Progenitor cell of endocrine pancreas (in vitro differentiated cells): ENCODE measurements at places on chromosomes 16 and 17. TPM values are rescaled to one million over a fixed set of nuclear protein-coding genes. Genes with fewer than 3 reads are reported as not detected.

The CDH8 gene
- total RNA-seq: 3.1 and 5.4 TPM in 2 replicates

The CSH1 gene
- not detected in 2 replicates for total RNA-seq

The ST6GALNAC2 gene
- 0.62 and 1.2 TPM in 2 replicates for total RNA-seq

The STARD3 gene
- total RNA-seq: 57.0 and 62.5 TPM in 2 replicates

The GRB7 gene
- total RNA-seq: 28.8 and 29.9 TPM in 2 replicates

The CYB561 gene
- 34.5 and 37.3 TPM in 2 replicates for total RNA-seq

The MYH13 gene
- total RNA-seq: not detected in 2 replicates

The SEPTIN12 gene
- 0.78 TPM in 1 of 2 replicates, not detected in the other for total RNA-seq

DNA sequence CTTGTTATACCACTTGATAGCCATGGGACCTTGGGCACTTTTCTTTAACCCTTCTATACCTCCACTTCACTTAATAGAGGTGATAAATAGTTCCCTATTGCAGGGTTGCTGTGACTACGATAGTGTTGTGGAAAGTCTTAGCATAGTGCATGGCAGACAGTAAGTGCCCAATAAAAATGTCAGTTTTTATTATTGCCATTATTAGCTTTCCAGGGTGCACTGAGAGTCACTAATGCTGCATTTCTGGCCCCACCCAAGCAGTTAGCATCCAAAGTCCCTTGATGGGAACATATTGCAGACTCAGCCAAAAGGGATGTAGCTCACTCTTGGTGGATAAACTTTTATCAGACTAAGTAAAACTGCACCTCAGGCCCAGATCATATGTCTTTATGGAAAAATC, 41.5 kb upstream of the TEKT3 start:
- DNase-seq: no peak

DNA sequence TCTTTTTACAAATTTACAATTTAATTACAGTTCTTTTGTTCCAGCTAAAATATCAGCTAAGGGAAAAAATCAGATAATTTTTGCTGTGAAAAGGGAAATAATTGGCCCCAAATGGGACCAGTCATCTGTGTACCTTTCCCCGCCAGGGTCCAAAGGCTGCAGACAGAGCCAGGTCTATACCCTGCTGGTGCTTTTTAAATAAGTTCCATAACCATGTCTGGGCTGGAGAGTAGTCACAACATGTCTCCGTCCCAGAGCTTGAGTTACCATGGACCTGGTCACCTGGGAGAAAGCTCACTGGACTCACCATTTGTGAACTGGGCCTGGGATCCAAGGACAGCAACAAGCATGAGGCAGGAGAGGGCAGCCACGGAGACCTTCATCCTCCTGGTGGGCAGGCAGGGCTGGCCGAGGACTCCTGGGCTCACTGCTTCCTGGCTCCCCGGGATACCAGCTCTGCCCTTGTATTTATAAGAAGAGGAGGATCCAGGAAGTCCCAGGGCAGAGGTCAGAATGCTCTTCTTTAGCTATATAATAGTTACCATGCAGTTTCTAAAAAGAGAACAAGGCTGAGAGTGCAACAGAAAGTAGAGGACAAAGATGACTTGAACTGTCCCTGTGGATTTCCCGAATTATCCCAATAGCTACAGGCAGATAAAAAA, at the start of gene CCL15:
TSS of gene CCL15 (minus strand) at position 444 of the 662 bp plus-strand sequence. CDS start at position 383, 61 bp downstream.
- DNase-seq: no peak

- DNase-seq: no peak
These were observed 1293.2 kb upstream of the GOT2 start for GRCh38 chr16:60027351-60027750.

DNA sequence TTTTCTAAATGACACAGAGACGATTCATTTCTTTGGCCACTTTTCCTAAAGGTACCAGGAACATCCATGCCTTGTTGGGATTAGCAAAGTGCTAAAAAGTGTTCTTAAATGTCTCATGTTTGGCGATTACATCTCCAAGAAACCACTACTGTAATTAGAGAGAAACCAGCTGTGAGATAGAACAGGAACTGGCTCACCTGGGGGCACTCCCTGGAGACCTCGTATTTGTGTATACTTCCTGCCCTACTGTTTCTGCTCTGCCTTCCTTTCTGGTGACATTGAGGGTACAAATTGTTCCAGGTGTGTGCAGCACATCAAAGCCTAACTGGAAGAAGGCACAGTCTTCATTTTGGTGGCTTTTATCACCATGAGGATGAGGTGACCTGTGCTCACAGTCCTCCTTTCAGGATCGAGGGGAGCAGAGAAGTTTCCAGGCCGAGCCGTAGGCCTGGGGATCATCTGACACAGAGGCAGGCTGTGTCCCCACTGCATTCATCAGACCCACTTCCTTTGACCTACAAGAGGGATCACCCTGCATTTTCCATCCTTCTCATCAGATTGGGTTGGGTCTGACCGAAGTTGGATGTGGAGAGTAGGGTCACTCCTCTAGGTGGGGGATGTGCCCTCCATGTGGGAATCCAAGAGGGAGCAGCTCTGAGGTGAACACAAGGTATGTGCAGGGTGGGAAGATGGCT, 23.7 kb downstream of the CCL4 start:
- DNase-seq: no peak

GRCh38 chr17:37608351-37609169, 658 bp downstream of the SYNRG start:
- DNase-seq: peak; percentile 64

DNA sequence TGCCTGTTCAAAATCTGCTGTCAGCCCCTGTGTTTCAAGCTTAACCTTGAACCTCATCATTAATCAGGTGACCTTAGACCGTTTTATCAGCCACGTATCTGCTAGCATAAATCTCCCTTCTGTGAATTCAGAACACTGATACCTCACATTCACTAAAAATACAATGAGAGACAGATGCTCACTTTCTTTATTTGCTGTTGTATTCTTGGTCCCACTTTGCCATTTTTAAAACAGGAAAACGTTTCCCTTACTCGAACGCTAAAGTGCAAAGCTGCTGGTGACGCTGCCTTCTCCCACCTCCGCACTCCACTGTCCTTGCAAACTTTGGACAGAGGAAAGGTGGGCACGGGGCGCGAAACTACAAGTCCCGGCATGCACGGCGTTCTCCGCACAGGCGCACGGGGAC, 220 bp upstream of the ARHGAP44 start:
- no peak for DNase-seq

DNA sequence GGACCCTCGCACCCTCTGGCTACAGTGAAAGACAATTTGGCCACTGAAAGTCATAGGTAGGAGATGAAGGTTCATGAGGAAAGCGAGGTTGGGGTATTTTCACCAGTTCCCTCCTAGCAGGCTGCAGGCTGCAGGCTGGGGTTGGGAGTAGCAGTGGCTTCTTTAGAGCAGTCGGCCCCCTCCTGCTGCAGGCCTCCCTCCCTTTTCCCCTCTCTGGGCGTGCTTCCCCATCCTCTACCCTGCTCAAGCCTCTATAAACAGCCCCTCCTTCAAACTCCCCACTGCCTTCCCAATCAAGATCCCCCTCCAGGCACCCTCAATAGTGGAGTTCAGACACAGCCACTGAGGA, 41.8 kb downstream of the GAS7 start:
- DNase-seq: no peak

DNA sequence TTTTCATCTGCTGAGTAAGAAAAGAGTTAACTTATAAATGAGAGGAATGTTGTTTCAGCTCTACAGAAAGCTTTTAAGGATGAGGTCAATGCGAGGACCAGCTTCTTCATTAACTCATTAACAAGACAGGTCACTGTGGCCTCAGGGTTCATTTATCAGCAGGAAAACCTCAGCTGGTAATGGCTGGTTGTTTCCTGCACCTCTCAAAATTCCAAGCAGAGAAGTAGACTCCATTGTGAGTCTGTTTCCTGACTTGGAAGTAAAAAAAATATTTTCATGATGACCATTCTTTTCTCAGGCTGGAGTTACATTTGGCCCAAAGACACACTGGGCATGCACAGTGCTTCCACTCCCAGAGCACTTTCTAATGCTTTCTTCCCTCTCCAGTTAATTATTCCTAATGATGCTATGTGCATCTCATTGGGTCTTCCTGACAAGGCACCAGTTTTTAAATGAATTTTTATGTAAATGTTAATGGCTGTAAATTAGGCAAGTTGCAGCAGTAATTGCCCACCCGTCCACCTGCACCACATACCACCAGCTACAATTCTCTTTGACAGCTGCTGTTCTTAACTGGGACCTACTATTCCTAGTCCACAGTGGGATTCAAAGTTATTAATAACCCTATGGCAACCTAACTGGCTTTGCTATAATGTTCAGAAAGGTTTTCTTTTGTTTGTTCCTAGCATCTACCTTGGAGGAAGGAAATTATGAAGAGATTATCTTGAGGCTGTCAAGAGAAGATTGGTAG, 89.5 kb upstream of the BCAR1 start:
- no peak for DNase-seq

DNA sequence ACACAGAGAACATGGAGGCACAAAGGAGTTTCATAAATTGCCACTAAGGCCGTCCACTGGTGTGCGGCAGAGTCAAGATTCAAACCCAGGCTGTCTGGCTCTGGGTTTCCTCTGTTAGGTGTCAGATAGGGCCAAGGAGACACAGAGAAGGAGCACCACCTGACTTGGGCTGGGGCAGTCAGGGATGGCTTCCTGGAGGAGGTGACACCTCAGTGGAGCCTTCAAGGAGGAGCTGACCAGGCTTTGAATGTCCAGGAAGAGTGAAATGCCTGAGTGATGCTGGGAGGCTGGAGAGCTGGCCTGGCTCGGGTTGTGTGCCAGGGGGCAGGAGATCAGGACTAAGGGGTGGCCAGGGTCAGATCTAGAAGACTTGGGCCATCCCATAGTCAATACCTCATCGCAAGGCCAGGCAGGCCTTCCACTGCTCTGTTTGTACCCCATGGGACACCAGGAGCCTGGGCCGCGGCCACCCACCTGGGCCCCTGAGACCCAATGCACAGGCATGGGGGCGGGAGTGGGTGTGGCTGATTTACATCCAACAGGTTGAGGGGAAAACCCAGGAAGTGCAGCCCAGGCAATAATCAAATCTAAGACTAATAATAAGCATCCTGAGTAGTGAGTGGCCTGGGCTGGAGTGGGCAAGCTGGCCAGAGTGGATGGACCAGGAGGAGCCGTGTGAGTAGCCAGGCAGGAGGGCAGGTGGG, 73.7 kb downstream of the USP22 start:
- DNase-seq: no peak

- no peak for DNase-seq
These were observed 8.2 kb downstream of the RHBDF2 start for GRCh38 chr17:76492989-76493501.

- no peak for DNase-seq
These were observed 25.7 kb downstream of the MRC2 start for GRCh38 chr17:62653002-62653825.

- peak; percentile 10 for DNase-seq
These were observed 4.9 kb upstream of the ACTG1 start for GRCh38 chr17:81517339-81518112.

DNA sequence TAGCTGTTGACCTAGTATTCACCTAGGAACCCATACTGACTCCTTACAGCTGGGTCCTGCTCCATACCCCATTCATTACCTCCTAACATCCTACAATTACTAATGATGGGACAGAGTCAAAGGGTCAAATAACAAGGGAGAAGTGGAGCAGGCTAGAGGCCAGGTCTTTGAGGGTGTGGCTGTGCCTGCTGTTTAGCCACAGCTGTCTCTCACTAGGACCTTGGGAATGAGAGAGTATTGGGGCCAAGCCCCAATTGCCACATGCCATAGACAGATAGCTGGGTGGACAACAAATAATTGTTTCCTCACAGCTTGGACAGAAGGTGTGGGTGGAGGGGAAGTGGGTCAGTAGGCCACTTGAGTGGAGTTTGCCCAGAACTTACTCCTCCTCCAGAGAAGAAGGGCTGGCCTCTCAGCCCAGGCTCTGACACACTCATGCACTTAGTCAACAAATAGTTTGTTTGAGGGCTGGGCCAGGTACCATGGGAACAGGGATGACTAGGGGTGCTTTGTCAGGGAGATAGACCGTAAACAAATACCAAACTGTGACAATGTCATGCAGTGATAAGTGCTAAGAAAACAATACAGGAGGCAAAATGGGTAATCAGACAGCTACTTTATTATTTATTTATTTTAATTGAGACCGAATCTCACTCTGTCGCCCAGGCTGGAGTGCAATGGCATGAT, 10.2 kb upstream of the CENPT start:
- no peak for DNase-seq

- no peak for DNase-seq
These were observed 4.3 kb upstream of the SLFN11 start for GRCh38 chr17:35377706-35378105.

DNA sequence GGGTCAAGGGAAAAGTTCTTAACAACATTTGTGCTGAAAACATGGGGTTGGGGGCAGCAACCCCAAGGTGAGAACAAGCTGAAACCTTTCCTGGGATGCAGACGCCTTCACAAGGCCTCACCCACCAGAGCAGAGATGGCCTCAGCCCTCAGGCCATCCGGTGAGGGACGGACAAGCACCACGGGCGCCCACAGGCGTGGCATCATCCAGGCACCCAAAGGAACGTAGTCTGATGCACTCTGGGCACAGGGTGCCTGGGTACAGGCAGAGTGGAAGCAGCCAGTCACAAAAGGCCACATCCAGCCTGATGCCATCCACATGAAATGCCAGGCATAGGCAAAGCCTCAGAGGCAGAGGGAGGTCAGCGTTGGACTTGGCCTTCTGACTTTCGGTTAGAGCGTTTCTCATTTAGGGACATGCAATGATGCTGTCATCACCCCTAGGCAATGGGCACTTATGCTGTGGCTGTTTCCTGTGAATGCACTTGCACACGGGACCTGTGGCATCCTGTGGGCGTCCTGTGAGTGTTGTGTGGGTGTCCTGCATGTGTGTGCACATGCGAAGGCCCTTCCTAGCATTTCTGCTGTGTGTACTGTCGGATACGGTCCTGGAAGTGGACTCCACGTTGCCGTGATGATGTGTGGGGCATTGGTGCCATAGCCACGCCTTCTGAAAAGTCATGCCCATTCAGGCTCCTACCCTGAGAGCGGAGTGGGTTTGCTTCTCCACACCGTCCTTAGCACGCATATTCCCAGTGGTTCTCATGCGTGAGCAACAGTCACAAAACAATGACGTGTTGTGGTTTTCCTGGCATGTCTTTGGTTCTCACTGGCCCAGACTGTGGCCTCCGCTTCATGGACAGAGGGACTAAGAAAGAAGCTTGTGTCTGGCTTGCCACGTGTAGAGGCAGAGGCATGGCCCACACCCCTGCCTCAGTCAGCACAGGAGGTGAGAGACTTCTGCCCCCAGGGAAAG, 52.7 kb upstream of the ZNF469 start:
- DNase-seq: no peak

DNA sequence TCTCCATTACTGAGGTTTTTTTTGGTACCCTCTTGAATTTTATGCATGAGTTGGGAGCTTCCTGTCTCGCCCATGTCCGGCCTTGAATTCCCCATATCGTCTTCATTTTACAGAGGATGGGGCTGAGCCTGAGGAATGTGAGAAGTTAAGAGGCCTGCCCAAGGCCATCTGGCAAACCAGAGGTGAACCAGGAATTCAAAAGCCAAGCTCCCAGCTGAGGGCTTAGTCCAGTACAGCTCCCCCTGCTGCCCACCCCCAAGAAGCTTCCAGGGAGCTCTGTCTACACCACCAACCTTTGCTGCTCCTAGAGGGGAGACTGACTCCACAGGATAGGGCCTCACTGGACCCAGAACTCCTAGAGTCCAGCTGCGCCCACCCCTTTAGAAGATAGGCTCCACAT, 20.7 kb upstream of the C16orf78 start:
- no peak for DNase-seq

GRCh38 chr17:58317421-58318064, 11.1 kb downstream of the TSPOAP1 start:
- no peak for DNase-seq

- no peak for DNase-seq
These were observed 123.9 kb upstream of the CIBAR2 start for GRCh38 chr16:85235991-85236817.
